Stimulated activated CD4-positive, alpha-beta T cell treated with anti-CD3 and anti-CD28 coated beads, Interleukin-4, amount 100 ng/mL, for 4 hours (primary cell): ENCODE measurements at places on chromosomes 4 and X.

DNA sequence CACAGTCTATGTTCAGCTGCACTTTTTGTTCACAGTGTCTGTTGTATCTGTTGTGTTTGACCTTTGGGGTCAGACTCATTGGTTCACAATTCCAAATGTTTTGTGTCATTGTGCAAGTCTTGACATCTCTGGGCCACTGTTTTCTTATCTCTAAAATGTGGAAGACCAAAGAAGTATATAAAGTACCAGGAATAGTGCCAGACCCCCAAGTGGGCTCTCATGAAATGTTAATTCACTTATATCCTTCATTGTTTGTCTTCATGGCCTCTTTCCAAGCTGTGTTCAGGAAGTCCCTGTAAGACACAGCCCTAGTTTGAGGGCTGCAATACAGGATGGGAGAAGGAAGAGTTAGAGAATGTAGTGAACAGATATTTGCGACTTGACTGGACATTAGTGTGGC, 468.3 kb upstream of the BOD1L1 start:
- DNase-seq = no peak

- DNase-seq = no peak
Measured at GRCh38 chr4:37424753-37425152, 180.2 kb downstream of the NWD2 start.

DNA sequence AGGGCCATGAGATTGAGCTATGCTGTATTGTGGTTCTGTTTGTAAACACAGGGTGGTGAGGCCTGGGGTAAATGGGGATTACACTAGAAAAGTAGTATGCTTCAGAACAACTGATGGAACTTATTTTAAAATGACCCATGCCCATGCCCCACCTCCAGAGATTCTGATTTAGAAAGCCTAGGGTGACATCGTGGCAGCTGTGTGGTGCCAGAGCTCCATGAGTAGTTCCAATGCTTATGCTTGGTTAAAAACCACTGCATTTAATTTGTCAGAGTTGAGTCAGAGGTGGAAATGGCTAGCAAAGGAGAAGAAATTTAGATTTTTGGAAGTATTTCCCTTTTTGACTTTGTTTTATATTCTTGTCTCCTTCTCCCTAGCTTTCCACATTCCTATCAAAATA, 63.4 kb upstream of the PDE5A start:
- DNase-seq = no peak

DNA sequence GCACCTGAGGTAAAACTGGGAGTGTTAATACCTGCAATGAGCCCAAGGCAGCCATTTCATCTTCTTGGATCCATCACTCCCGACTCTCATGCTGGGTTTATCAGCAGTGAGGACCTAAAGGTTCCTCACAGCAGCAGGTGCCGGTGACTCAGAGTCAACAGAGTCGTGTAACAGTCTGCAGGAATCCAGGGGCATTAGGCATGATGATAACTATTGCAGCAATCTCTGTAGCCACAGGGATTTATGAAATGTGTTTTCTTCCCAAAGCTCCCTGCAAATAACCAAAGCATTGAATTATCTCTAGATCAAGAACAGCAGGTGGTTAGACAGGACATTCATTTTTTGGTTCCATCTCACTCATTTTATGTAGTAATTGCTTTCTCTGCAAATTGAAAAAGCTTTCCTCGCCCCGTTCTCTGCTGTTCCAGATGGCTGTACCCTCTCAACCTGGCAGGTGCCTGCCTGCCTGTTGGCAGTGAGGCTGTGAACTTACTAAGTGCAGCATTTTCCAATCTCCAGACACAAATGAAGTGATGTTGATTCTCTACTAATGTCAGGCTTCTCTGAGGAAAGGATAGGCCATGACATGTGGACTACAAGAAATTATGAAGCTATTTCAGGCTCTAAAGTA, 48.1 kb upstream of the TSPAN7 start:
- no peak for DNase-seq

DNA sequence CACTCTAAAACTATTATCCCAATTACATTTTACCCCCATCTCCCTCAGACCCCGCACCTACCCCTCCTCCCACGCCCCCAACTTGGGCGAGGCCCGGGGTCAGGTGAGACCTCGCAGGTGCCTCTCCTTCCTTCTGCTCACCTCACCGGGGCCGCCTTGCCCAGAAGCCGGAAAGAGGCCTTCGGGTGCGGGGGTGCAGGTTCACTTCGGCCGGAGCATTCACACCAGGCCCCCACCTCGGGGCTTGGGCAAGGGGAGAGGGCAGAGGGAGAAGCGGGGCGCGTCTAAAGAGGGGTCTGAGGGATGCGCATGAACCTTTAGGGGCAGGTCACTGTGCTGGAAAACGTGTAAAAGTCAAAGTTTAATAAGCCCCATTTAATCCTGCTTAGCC, 427 bp downstream of the ZNF182 start:
- no peak for DNase-seq

- no peak for DNase-seq
Measured at GRCh38 chrX:16067886-16068515, 55.4 kb upstream of the GRPR start.

- no peak for DNase-seq
Measured at GRCh38 chr4:101031971-101032370, 315.4 kb downstream of the PPP3CA start.

GRCh38 chrX:40147126-40147952, 49.6 kb upstream of the BCOR start:
- no peak for DNase-seq

GRCh38 chr4:102451266-102451665, 49.9 kb upstream of the NFKB1 start:
- no peak for DNase-seq

GRCh38 chr4:150381609-150382008, 200.3 kb upstream of the MAB21L2 start:
- no peak for DNase-seq

DNA sequence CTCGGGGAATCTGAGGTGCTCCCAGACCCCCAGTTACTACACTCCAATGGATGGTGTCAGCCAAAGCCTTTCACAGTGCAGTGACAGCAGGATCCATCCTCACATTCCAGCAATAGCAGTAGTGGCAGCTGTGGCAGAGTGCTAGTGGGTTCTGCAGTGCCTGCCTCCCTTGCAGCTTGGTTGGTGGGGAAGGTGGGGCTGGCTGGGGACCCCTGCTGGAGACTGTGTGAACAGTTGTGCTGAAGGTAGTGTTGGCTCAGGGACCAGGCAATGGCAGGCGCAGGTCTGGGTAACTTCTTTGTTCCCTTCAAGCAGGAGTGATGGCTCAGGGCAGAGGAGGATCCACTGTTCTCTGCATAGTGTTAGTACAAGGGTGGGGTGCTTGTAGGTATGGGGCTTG, 343.7 kb upstream of the TRAM1L1 start:
- DNase-seq = no peak

- no peak for DNase-seq
Measured at GRCh38 chr4:176549161-176549865, 229.5 kb downstream of the SPCS3 start.

GRCh38 chr4:146143888-146144287, 31.6 kb upstream of the LSM6 start:
- DNase-seq = no peak

DNA sequence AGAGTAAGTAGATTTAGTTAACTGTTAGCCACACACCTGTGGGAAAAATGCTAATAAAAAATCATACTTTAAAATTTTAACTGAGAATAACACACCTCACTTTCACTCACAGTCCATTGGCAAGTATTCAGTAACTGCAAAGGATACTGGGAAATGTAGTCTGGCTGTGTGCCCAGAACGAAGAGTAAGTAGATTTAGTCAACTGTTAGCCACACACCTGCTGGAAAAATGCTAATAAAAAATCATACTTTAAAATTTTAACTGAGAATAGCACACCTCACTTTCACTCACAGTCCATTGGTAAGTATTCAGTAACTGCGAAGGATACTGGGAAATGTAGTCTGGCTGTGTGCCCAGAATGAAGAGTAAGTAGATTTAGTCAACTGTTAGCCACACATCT, 178.4 kb upstream of the NWD2 start:
- no peak for DNase-seq

DNA sequence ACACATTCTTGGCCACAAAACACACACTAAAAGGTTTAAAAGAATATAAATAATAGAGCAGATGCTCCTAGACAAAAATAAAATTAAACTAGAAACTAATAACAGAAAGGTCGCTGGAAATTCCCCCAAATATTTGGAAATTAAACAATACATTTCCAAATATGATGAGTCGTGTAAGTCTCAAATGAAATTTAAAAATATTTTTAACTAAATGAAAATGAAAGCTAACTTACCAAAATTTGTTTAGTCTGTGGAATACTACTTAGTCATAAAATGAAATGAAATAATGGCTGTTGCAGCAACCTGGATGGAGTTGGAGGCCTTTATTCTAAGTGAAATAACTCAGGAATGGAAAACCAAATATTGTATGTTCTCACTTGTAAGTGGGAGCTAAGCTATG, 20.6 kb upstream of the GUCY1A1 start:
- DNase-seq = no peak

DNA sequence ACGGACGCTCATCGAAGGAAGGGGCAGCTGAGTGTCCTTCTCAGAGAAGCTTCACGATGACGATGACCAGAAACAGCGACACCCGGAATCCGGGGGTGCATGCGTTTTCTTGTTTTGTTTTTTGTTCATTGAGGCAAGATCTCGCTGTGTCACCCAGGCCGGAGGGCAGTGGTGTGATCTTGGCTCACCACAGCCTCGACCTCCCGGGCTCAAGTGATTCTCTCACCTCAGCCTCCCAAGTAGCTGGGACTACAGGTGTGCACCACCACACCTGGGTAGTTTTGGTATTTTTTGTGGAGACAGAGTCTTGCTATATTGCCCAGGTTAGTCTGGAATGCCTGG, 19.8 kb downstream of the DGKQ start:
- no peak for DNase-seq

- DNase-seq = no peak
Measured at GRCh38 chrX:18624599-18624998, 47.3 kb downstream of the RS1 start.

- DNase-seq = no peak
Measured at GRCh38 chr4:95085124-95085833, 327.5 kb downstream of the BMPR1B start.

DNA sequence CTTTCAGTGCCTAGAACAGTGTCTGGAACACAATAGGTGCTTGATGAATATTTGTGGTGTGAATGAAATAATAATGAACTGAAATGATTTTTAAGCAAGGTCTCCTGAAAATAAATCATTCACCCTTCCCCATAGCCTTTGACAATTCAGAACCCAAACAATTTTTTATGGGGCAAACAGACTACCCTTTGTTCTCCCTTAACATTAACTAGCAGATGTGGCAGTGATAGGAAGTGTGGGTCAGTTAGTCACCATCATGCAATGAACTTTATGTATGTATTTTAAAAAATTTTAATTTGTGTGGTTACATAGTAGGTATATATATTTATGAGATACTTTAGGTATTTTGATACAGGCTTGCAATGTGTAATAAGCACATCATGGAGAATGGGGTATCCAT, 27.2 kb upstream of the CD40LG start:
- no peak for DNase-seq

- no peak for DNase-seq
Measured at GRCh38 chr4:76011700-76012387, 4.5 kb upstream of the CXCL9 start.

GRCh38 chr4:132646186-132646585, 502.9 kb upstream of the PCDH10 start:
- DNase-seq = no peak

GRCh38 chr4:1194010-1194900, 21.9 kb upstream of the SPON2 start:
- no peak for DNase-seq

- DNase-seq = no peak
Measured at GRCh38 chr4:142598132-142598531, 248.0 kb downstream of the INPP4B start.

DNA sequence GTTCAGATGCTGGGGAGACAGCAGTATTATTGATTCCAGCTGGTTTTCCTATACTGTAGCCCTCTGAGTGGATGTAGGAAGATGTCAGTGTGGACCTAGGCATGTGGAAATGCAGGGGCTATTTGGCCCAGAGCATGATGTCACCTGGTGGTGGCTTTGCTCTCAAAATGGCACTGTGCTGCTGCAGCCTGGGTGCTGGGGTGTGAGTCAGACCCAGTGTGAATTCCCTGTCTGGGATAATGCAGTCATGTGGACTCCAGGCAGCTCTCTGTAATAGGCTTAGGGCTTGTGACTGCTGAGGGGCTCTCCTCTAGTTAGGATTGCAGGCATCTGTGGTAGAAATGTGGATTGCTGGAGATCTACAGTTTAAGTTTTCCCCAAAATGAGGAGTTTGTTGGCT, 70.7 kb downstream of the DCAF8L2 start:
- DNase-seq = no peak

DNA sequence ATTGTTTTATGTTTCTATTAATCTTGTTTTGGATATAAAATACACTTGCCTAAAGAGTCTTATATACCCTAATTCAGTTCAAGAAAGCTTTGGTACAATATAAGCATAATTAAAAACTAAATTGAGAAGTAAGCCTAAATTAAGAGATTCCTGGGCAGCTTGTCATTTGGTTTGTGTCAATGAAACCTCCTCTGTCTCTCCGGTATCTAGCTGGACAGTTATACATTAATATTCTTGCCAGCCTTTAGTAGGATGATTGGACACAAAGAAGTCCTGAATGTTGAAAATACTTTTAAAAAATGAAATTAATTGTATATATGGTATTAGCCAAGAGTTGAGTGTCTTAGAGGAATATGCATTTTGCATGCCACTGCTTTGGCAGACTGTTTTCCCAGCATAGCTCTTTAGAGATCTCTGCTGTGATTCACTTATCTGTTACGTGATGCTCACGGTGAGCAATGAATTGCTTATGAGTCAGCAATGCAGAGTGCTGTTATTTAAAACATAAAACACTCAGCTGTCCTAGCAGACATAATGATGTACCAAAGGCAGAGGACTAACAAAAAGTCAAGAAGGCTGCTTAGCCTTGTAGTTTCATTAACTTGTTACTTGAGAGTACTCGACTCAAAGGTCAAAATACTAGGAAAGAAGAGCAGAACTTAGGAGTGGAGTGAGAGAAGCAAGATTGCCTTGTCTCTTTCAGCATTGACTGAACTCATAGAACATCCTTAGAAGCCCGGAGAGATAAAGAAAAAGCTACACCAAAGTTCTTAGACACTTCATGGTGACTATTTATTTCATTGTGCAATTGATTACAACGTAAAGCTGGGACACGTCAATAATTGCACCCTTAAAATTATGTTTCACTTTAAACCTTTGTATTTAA, 1296.1 kb upstream of the PCDH7 start:
- no peak for DNase-seq

GRCh38 chrX:23136816-23137215, 137.1 kb downstream of the DDX53 start:
- DNase-seq = no peak

GRCh38 chr4:72843466-72843865, 226.1 kb downstream of the COX18 start:
- DNase-seq = no peak

- DNase-seq = no peak
Measured at GRCh38 chr4:68718447-68719074, 48.1 kb upstream of the UGT2B15 start.

DNA sequence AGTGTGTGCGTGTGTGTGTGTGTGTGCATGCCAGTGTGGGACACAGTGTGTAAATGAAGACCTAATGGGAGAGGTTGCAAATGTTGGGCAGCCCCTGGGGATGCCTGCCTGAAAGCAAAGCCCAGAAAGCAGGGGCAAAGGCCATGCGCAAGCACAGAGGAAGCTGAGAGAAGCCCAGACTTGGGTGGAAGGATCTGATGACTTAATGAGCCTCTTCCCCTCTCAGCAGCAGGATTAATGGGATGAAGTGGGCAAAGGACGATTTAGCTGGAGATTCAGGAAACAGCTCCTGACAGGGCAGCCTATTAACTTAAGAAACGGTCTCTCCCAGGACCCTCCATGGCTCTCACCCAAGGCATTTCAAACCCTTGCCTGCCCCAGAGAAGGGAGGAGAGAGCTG, 107.3 kb downstream of the EFNB1 start:
- DNase-seq = no peak

- DNase-seq = no peak
Measured at GRCh38 chr4:82458729-82459128, 28.3 kb downstream of the ENOPH1 start.
